ENCODE measurements at places on chromosomes 5 and 9. TPM values are rescaled to one million over a fixed set of nuclear protein-coding genes. Genes with fewer than 3 reads are reported as not detected.
A peak's percentile ranks its signal among the peaks of the same experiment; 100 is the strongest.

DNA sequence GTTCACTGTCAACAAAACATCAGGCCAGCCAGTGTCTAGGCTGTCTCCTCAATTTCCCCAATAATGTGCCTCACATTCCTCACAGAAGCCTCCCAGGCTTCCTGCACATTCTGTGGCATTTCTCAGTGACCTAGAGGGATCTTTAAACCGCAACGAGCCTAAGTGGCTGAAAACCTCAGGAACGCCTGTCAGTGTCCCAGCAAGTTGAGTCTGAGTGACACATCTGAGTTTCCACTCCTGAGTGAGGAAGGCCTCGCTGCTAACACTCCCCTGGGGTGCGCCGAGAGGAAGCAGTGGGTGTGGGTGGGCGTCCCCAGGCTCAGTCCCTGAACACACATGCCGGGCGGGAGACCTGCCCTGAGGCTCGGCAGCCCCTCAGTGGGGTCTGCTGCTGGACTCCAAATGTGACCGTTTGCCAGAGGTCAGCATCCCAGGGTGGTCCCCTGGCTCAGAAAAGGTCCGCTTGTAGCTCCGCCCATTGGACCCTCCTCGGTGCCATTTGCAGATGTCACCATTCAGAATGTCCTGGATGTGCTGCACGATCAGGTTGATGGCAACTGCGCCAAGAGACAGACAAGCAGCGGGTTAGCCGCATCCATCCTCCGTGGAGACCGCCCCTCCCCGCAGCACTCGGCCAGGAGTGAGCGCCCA, 6.3 kb downstream of the UCK1 start:
- ATAC-seq = no peak

GRCh38 chr5:137206030-137206715, 293.0 kb downstream of the SPOCK1 start:
- ATAC-seq = peak; percentile 4

Gene SPATA31A3
- 1.3 TPM for total RNA-seq

DNA sequence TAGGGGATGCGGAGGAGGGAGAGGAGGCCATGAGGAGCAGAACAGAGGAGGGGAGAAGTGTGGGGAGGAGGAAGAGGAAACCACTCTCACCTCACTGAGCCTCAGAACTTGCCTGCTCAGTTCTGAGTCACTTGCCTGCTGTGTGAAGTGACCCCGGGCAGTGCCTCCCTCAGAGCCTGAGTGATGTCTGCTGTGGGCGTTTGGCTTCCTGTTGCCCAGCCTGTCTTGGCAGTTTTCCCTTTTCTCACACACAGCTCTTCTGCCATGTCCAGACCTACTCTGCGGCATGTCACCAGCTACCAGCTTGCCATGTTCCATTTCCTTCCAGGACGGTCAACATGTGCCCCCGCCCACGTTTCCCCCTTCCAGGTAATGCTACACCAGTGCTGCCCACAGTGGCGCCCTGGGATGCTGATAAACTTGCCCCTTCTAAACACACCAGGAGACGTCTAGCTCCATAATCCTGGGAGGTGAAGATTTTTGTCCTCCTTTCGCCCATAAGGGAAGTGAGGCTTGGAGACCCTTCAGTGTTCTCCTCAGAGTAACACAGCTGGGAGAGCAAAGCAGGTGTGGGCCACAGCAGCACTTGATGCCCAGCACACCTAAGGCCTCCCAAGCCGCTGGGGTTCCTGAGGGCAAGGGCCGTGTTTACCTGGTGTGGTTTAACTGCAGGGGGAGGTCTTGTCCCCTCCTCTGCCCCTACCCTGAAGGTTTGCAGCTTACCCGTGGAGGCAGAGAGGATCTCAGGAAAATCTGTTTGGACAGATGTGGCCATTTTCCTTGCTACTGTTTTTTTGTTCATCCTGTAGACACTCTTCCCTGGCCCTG, 63.8 kb upstream of the RNF130 start:
- no peak for ATAC-seq

DNA sequence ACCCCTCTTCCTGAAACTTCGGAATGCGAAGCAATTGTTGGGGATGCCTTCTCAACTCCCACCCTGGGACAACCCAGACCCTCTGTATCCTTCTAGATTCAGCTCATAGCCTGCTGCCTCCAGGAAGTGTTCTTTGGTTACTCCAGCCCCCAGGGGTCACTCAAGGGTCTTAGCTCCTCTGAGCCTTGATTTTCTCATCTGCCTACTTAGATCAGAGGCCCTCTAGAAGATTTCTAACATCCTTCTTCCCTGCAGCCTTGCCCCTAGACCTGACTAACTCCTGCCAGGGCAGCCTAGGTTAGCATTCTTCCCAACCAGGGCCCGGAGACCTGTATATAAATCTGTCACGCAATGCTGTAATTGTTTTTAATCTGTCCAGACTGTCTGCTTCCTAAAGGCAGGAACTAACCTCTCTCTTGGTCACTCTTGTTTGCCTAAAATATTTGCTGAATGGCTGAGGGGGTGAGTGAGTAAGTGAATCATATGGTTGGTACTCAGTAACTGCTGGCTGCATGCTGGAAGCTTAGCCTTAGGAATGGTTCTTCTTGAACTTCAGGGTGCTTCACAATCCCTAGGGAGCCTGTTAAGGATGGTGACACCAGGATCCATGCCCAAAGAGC, 8.2 kb downstream of the GALNT10 start:
- no peak for ATAC-seq

DNA sequence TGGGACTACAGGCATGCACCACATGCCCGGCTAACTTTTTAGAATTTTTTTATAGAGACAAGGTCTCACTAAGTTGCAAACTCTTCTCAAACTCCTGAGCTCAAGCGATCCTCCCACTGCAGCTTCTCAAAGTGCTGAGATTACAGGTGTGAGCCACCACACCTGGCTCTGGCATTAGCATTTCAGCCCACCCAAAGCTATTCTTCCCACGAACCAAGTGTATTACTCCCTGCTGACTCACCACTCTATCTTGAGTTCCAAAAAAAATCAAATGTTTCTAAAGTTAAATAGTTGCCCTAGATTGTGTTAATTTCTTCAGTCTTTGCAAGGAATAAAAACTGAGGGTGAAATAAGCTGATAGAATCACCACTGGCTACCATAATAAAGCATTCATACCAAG, 205.5 kb downstream of the ARRDC3 start:
- ATAC-seq = no peak

DNA sequence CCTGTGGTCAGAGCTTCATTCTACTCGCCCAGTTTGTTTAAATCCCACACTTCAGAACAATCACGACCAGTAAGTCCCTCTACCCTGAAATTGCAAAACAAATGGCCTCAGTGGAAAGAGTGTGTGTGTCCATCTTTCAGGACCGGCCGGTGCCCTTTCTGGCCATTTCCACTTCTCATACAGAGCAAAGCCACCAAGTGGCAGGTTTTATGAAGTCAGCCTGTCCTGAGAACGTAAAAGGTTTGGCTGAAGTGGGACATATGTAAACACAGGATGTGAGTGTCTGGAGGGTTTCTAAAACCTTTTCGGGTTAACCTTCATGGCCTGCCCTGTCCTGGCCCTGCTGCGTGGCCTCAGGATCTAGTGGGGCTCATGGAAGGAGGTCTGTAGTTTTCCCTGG, 24.7 kb downstream of the NXNL2 start:
- no peak for ATAC-seq

DNA sequence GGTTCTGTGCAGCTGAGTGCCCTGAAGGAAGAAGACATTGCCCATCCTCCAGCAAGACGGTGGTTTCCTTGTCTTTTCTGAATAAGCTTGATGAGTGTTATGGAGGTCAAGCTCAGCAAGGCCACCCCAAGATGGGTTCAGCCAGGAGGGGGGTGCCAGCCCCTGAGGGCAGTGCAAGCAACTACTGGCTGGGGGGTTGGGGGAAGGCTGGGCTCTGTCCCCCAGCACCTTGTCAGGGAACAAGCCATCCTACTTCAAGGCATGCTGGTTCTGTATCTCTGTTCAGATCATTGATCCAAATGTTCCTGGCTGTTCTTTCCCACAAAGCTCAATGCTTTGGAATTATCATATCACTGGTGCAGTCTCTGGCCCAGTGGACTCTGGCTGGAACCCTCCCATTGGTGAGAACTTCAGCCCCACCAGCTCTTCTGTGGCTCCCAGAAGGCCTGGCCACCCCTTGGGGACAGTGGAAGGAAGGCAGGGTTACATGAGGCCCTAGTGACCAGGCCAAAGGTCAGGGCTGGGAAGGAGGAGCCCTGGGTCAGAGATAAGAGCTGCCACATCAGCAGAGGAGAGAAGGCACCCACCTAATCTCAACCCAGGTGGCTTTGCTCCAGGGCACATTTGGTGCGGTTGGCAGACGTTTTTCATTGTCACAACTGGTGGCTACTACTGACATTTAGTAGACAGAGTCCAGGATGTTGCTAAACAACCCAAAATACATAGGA, 280.2 kb downstream of the IRX2 start:
- no peak for ATAC-seq

DNA sequence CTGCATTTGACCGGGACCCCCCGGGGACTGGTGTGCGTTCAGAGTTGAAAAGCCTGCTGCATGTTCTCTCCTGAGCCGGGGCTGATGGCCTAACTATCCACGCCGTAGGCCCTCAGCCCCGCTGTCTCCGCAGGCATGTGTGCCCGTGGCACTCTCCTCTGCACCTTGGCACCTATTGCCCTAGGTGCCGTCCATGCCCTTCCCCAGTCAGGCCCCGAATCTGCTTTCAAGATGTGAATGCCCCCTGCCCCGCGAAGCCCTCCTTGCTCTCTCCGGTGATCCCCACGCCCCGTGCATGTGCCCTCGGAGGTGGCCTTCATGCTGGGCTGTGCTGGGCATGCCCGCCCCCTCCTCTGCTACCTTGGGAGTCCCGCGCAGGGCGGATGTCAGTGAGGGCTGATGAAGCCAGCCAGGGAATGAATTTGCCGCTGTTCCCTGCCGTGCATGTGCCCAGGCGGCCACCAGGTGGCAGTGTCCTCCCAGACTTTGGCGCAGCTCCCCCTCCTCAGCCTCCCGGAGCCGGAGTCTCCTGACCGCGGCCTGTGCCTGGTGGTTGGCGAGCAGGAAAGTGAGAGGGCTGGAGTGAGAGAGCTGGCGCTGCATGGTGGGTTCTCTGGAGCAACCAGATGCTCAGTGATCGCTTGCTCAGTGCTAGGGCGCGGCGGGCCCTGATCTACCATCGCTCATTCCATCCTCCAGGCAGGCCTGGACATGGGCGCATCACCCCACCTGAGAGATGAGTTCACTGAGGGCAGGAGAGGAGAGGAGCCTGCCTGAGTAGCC, 112.9 kb upstream of the LMX1B start:
- peak; percentile 83 for ATAC-seq

- no peak for ATAC-seq
Measured at GRCh38 chr5:76415855-76416254, 12.8 kb downstream of the IQGAP2 start.

Gene ZFP37
- 4.0 TPM for total RNA-seq

Gene PAEP
- not detected for total RNA-seq

DNA sequence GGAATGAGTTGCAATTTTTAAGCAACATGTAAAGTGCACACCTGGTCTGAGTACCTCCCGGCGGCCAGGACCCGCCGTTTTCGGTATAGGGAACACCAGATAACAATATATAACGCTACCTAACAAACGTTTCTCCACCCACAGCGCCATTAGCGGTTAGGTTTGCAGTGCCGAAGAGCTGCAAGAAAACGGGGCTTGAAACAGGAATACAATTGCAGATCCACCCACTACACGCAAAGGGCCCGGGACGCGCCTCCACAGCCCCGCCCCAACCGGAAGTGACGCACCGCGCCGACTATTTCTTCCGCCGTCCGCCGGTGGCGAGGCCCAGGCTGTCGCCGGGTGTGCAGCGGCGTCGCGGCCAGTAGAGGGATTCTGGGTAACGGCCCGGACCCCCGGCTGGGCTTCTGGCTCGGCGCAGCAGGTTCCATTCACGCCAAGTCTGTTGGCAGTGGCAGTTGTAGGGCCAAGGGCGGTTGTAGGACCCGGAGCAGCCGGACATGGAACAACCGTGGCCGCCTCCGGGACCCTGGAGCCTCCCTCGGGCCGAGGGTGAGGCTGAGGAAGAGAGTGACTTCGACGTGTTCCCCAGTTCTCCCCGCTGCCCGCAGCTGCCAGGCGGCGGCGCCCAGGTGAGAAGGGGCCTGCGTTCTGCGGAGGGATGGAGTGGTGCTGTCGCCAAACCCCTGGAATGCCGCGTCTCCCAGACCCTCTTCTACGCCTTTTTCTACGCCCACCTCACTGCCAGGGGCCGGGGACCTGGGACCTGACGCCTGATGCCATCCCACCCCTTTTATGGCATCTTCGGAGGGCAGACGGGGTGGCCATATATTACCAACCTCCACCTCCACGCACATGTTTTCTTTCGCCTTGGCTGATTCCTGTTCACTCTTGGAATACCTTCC, at the start of gene CDC37L1:
Gene CDC37L1 (plus strand): TSS at position 302 of the 905 bp plus-strand sequence. CDS start 199 bp downstream, at position 501.
- peak; percentile 92 for ATAC-seq

DNA sequence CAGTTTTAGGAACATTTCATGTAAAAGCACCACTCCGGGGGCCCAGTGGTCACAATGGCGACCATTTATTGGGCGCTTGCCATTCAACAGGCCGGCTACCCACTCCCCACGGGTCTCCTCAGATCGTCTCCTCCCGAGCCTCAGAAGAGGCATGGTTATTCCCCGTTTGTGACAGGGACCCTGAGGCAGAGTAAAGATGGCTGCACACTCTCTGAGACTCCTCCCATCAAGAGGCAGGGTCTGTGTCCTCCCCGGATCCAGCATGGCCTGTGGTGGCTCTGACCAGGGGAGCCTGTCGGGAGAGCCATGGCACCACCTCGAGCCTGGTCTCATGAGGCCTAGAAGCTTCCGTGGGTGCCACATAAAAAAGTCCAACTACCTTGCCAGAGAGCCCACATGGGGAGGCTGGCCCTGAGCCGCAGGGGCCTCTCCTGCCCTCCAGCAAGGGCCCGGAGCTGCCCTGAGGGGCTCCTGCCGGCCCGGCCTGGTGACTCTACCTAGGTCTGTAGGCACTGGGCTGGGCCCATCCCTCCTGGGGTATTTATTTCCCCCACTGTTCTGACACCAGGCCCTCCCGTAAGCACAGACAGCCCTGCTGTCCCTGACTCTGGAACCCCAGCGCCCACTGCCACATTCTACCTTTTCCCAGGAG, 90.8 kb downstream of the VAV2 start:
- no peak for ATAC-seq

- no peak for ATAC-seq
Measured at GRCh38 chr9:87973122-87973521, 1.2 kb downstream of the CDK20 start.

GRCh38 chr9:38195737-38196161, 126.7 kb upstream of the SHB start:
- no peak for ATAC-seq

GRCh38 chr5:124599028-124599973, 147.1 kb downstream of the ZNF608 start:
- peak; percentile 67 for ATAC-seq

DNA sequence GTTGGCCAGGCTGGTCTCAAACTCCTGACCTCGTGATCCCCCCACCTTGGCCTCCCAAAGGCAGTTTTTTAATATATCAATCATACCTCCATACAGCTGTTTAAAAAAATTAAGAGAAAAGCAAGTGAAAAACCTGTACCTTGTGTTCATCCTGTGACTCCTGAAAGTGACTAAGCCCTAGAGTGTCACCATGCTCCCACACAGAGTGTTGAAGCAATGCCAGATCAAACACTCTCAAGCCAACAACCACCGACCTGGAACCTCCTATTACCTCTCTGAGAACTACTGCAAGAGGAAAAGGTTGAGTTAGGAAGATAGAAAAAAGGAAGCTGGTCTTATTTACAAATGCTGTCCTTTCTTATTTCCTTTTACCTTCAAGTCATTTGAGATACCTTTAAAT, 123.5 kb downstream of the RASEF start:
- no peak for ATAC-seq
